ENCODE measurements at places on chromosomes 5 and 9.

GRCh38 chr9:122370303-122370702, 521 bp upstream of the PTGS1 start:
- no peak overlapping the region for H3K4me3 ChIP-seq
- no peak for DNase-seq
- peaks cover 5% of the 10 kb centered on the region for H3K4me1 ChIP-seq
- no peak overlapping the region for H3K27ac ChIP-seq
- H3K27me3 ChIP-seq, result no peaks in the 10 kb centered on the region

- H3K27ac ChIP-seq, result no peak overlapping the region
- H3K4me3 ChIP-seq, result no peak overlapping the region
- peaks cover 61% of the 10 kb centered on the region for H3K36me3 ChIP-seq
- no peak for DNase-seq
Measured at GRCh38 chr5:131392466-131393095, 128.7 kb downstream of the CDC42SE2 start.

GRCh38 chr5:1050423-1051365, 42.1 kb downstream of the NKD2 start:
- no peak overlapping the region for H3K27ac ChIP-seq
- H3K4me1 ChIP-seq, result peaks cover 7% of the 10 kb centered on the region
- no peaks in the 10 kb centered on the region for H3K27me3 ChIP-seq
- no peak overlapping the region for H3K4me3 ChIP-seq
- peaks cover 16% of the 10 kb centered on the region for H3K36me3 ChIP-seq

- H3K36me3 ChIP-seq, result no peaks in the 10 kb centered on the region
- no peaks in the 10 kb centered on the region for H3K4me1 ChIP-seq
- no peaks in the 10 kb centered on the region for H3K27me3 ChIP-seq
- no peak overlapping the region for H3K27ac ChIP-seq
- no peak overlapping the region for H3K4me3 ChIP-seq
- DNase-seq, result no peak
Measured at GRCh38 chr5:151862811-151863472, 61.7 kb downstream of the GLRA1 start.

DNA sequence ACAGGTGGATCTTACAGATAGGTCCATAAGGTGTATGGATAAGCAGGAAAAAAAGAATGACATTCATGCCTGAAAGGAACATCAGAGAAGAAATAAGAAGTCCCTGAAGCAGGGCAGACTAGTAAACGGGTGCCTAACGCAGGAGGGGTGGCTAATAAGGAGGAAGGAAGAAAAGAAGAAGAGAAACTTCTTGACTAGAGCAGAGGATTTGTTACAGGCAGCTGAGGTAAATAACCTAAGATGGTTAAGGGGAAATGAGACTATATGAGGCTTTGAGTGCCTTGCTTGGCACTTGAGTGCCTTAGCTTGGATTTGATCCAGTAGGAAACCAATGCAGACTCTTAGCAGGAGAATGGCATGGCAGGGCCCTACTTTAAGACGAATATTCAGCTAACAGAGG, 313.5 kb upstream of the PDE4D start:
- DNase-seq, result no peak
- H3K36me3 ChIP-seq, result no peaks in the 10 kb centered on the region
- no peak overlapping the region for H3K4me3 ChIP-seq

GRCh38 chr5:149018909-149019443, 43.9 kb downstream of the SH3TC2 start:
- H3K36me3 ChIP-seq, result no peaks in the 10 kb centered on the region
- H3K27me3 ChIP-seq, result no peaks in the 10 kb centered on the region
- H3K4me3 ChIP-seq, result no peak overlapping the region
- H3K27ac ChIP-seq, result peak overlapping the region; percentile 9
- DNase-seq, result peak; percentile 54
- peaks cover 16% of the 10 kb centered on the region for H3K4me1 ChIP-seq
